ENCODE measurements at places on chromosomes 6 and 20. TPM values are rescaled to one million over a fixed set of nuclear protein-coding genes. Genes with fewer than 3 reads are reported as not detected.

GSTA3 gene
- not detected for total RNA-seq

ULBP1 gene
- 0.14 TPM for total RNA-seq

DEFB124 gene
- not detected for total RNA-seq

DNA sequence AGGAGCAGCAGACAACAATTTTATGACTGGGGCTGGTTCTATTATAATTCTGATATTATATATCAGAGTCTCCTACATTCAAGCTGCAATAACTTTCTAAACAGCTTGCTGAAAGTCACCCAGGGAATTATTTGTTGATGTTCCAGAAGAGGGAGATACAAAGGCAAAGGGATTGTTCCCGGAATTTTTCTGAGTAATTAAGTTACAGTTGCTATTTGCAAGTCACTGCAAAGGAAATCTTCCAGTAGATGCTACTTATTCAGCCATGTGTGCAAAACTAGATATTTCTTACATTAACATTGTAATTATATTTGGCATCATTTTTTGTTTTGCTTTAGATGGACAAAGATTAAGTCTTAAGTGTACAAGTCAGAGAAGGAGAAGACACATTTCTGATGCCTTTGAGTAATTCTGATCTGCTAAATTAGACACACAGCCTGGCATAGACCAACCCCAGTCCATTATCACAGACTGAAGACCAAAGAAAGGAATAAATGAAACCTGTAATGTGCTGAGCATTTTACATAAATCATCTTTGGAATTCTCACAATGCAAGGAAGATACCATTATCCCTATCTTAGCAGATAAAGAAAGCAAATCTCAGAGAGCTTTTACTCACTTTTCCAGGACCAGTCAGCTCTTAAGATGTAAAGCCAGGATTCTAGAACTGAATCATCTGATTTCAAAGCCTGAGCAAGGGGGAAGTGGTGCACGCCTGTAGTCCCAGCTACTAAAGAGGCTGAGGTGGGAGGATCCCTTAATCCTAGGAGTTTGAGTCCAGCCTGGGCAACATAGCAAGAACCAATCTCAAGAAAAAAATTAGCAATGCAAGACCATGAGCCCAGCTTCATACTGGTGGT is 62.6 kb upstream of the AKAP12 start:
- no peak for DNase-seq

DNA sequence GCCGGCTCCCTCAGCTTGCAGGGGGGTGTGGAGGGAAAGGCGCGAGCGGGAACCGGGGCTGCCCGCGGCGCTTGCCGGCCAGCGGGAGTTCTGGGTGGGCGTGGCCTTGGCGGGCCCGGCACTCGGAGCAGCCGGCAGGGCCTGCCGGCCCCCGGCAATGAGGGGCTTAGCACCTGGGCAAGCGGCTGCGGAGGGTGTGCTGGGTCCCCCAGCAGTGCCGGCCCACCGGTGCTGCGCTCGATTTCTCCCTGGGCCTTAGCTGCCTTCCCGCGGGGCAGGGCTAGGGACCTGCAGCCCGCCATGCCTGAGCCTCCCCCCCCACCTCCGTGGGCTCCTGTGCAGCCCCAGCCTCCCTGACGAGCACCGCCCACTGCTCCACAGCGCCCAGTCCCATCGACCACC is 514.5 kb upstream of the GJE1 start:
- no peak for DNase-seq

GRCh38 chr6:6713657-6714056 is 125.1 kb downstream of the LY86 start:
- DNase-seq, result no peak

DNA sequence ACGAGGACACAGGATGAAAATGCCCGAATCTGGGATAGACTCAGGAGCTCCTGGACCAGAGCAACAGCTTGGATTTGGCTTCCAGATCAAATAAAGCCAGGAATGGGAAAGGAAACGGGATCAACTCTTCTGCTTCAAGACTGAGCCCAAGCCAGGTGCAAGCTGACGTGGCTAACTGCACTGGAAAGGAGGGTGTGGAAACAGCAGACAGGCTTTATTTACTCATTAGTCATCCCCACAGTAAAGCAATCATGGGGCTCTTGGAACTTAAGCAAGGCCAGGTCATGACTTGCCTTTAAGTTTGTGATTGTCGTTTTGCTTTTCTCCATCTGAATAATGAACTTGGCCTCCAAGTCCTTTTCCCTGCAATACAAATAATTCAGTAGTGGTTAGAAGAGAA is 45.2 kb downstream of the KIF16B start:
- DNase-seq, result no peak

DNA sequence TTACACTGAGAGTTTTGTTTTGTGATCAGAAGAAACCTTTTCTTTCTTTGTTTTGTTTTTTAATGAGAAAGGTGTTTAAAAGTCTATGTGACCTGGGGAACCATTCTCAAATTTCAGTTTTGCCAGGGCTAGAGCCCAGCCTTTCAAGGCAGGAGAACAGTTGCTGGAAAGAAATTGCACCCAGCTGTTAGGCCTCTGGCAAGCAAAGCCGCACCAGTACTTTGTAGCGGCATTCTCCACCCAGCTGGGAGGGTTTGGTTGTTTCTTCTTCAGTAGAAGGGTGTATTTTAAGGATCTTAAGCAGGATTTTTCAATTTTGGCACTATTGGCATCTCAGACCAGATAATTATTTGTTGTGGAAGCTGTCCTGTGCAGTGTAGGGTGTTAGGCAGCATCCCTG is 16.6 kb upstream of the MAPK13 start:
- DNase-seq, result no peak

GRCh38 chr20:919491-919916 is 3.4 kb upstream of the ANGPT4 start:
- no peak for DNase-seq

Measured in thoracic aorta (tissue), 2 donors.